ENCODE measurements at places on chromosomes 5 and 9. TPM values are rescaled to one million over a fixed set of nuclear protein-coding genes. Genes with fewer than 3 reads are reported as not detected.

CWC27 gene
- 13.3 TPM for total RNA-seq

TMEM215 gene
- not detected for total RNA-seq

TRIP13 gene
- total RNA-seq: 43.7 TPM

CXXC5 gene
- 16.6 TPM for total RNA-seq

BNC2 gene
- 23.5 TPM for total RNA-seq

EPB41L4A gene
- 0.42 TPM for total RNA-seq

ANKRD31 gene
- total RNA-seq: 0.69 TPM

OR2V1 gene
- total RNA-seq: not detected

CCDC171 gene
- total RNA-seq: 71.0 TPM

CD14 gene
- not detected for total RNA-seq

Data from SK-MEL-5 (cell line).